ENCODE measurements at places on chromosomes 12 and 14.

DNA sequence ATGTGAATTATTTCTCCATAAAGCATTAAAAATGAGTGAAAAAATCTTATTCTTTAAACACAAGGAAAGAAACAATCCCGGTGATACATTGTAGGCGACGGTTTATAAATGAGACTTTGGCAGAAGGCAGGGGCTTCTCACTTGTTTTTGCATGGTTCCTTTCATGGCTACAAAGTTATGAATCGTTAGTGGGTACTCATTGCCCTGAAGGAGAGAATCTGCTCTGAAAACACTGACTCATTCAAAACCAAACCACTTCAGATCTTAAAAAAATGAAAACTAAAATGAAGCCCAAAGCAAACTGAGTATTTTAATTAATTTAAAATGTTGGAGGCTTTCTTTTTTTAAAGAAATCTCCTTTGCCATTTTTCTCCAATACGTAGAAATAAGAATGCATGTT is 41.4 kb upstream of the AMIGO2 start:
- DNase-seq = no peak

- DNase-seq = no peak
Measured at GRCh38 chr14:105087308-105087962, 22.2 kb upstream of the GPR132 start.

DNA sequence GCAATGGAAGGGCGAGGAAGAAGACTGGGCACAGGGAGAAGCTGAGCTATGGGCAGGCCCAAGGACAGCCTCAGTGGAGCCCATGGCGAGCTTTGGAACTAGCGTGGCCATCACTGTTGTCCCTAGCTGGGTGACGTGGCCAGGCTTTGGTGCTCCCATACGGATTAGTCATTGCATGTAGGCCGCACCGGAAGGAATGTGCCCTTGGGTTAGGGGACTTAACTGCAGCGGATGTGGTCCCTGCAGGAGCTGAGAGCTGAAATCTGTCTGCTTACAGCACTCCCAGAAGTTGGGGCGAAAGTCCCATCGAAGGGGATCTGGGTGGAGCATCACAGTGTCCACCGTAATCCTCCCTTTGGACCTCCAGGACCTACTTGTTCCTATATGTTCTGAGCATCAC is 133.7 kb downstream of the PAPOLA start:
- no peak for DNase-seq

DNA sequence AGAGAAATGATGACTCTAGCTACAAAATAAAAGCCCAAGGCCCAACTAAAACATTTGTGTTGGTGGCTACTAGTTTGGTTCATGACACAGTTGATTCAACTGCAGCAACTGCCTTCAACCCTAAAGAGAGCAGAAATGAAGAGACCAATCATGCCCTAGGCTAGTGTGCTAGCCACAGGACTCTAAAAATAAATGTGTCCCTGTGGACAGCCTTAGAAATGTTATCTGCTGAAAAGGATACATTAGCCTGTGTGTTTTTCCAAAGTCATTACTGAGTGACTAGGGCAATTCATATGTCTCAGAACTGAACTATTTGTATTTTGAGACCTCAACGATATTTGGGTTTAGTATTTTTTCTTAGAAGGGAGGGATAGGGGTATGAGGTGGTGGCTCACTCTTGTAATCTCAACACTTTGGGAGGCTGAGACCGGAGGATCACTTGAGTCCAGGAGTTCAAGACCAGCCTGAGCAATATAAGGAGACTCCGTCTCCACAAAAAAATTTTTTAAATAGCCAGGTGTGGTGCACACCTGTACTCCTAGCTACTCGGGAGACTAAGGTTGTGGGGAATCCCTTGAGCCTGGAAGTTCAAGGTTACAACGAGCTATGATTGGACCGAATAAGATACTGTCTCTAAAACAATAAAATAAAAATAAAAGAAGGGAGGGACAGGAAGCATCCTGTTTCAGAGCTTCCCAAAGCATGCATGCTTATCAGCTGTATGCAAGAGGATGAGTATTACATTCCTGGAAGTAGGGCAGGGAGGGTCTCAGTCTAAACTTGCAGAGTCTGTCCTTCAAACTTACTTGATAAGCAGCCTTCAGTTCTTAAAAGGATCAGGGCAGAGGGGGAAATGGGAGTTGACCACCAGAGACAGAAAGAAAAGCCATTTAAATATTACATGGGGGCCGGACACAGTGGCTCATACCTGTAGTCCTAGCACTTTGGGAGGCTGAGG is 29.6 kb upstream of the NAP1L1 start:
- no peak for DNase-seq

DNA sequence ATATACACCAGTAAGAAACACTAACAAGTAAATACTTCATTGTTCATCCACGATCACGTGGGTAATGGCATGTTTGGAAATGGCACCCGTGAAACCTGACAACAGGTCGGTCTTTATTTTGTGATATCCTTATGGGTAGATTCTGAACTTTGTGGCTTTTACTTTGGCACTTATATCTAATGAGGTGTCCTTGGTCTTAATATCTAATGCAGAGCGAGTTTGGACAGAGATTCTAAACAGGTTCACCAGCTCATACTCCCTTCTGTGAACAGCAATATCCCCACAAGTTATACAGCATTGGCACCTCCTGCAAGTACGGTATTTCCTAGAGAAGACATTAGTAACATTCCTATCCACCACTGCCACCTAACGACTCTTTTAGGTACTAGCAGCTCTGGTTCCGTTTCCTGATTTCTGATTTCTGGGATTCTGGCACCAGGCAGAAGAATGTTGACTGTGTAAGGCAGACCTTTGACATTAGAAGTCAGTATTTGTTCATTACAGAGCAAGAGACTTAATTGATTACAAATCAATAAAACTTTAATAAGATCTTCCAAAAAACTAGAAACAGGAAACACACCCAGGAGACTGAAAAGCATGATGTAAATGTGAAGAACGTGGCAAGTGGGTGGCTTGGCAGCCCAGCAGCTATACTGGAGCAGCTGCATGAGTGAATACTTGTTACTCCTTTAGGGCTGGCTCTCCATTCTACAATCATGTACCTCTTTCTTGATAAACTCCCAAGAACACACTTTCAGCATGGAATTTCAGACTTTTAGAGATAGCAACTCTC is 2.5 kb downstream of the ANG start:
- no peak for DNase-seq

DNA sequence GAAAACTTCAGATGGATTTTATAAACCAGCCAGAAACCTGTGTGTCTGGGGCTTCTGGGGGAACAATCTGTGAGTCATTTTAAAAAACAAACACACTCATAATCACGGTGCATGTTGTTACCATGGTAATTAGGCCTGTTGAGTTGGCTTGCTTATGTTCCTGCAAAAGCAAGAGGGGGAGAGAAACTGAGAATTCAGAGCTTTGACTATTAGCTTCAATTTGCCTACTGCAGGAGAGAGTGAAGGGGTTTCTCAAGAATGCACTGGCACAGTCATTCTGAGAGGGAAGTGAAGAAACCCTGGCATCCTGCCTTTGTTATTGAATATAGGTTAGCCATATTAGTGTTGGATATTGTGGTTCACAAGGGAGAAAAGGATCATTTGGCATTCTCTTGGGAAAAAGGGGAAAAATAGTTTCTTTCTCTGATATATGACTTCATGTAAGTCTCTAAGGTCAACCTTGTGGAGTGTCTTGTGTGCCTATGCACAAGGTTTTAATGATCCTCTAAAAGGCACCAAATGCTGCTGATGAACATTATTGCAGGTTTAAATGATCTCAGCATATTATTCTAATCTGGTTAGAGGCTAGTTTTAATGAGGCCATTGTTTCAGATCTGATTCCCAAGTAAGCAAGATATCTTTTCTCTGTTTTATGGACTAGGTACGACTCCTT is 12.9 kb downstream of the GNG2 start:
- no peak for DNase-seq

GRCh38 chr12:51926718-51927117 is 19.4 kb downstream of the ACVRL1 start:
- no peak for DNase-seq

DNA sequence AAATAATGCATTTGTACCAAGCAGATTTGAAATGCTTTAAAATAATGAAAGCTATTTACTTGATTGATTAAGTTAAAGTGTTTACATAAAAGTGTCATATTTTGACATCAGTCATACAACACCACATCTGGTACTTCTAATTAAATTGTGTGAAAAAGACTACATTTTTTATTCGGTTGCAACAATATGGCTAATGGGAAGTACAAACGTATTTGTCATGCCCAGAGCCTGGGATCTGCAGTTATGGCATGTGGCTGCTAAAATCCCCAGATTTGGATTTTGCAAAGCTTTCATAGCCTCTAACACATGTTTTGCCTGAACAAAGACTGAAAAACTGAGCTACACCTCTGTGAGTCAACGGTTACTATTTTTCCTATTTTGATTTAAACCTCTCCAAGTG is 66.6 kb downstream of the LLPH start:
- no peak for DNase-seq

GRCh38 chr12:95520816-95521215 is 30.5 kb downstream of the USP44 start:
- no peak for DNase-seq

DNA sequence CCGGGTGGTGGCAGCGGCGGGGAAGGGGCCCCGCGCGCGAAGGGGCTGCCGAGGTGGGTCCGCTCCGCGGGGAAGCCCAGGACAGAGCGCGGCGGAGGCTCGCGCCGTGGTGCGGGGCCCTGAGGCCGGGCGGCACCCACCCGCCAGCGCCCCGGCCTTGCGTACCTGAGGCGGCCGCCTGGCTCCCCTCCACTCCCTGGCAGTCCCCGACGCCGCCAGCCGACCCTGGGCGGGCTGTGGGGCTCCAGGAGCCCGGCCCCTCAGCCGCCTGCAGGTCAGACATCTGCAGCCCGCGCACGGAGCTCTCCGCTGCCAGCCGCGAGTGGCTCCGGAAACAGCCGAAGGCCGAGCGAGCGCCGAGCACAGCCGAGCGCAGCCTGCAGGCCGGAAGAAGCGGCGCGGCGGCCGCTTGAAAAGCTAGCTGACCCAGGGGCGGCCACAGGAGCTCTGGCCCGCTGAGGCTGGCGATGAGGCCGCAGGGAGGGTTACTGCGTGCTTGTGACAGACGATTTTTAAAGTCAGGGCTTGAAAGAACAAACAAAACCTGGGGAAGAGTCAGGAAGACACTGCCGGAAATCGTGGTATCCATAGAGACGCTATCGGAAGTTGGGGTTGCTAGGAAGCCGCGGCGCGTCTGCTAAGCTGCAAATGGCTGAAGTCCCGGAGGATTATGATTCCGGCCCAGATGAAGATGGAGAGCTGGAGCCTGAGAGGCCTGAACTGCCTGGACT is at the start of the genes SAMD15 and TMED8:
Gene SAMD15 (plus strand): TSS at position 609 of the 731 bp plus-strand sequence. CDS start 40 bp downstream, at position 649.
Gene TMED8 (minus strand): TSS at position 324 of the 731 bp plus-strand sequence. CDS start 41 bp downstream, at position 283.
- DNase-seq = peak; percentile 70

DNA sequence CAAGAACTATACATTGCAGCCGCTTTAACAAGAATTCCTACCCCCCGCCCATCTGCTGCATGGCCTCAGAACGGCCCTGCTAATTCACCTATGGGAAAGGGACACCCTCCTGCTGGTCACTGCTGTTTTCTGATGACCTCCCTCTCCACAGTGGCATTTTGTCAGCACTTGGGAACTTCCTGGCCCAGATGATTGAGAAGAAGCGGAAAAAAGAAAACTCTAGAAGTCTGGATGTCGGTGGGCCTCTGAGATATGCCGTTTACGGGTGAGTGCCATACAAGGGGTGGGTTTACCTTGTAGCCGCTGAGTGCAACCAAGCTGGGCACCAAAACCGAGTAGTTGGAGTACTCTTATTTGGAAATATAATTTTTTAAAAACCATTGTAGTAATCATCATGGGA is 2.7 kb downstream of the PXMP2 start:
- no peak for DNase-seq

DNA sequence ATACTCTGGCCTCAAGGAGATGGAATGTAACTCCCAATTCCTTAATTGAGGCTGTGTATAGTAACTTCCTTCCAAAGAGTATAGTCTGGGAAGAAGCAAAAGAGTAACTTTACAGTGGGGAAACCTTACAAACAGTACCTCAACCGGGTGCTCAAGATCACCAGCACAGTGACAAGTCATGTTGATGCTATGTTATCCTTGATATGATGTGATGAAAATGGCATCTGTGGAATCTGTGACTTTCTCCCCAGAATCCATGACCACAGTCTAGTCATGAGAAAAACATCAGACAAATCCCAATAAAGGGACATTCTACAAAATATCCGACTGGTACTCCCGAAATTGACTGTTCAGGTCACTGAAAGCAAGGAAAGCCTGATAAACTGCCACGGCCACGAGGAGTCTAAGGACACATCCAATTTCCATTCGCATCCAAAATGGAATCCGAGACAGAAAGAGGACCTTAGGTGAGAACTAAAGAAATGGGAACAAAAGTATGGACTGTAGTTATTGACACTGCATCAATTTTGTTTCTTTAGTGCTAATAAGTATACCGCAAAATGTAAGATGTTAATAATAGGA is 97.3 kb upstream of the FRMD6 start:
- DNase-seq = no peak

GRCh38 chr12:27467641-27468040 is 21.1 kb downstream of the SMCO2 start:
- no peak for DNase-seq

DNA sequence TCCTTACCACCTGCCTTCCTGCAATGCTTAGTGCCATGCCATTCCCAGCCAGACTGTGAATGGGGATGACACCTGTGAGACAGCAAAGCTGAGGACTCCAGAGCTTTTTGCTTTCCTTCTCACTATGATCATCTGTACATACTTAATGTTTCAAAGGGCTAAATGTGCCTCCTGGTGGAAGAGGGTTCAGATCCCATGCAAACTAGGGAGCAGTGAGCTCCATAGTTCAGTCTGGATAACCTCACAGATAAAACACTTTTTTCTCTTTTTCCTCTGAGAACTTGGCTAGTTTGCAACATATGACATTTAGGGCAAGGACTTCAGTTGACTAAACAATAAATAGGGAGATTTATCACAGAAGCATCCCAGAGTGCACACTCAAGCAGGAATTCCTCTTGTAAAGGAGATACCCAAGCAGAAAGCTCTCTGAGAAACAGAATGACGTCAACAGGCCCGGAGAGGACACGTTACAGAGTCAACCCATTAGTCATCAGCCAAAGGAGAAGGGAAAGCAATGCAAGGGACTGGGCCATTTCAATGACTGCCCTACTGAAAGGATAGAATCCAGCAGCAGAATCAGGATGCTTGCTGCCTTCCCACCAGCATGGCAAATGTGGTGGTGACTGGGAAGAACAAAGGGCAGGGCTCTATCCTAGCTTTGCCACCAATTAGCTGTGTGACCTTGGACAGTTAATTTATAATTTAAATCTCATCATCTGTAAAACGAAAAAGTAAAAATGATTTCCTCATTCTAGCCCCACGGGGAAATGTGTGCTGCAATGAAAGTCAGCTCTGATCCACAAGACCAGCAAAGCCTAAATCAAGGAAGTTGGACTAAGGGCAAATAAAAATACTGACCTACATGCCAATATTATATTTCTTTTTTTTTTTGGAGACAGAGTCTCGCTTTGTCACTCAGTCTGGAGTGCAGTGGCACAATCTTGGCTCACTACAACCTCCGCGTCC is 80.8 kb upstream of the ACTN1 start:
- no peak for DNase-seq

- no peak for DNase-seq
Measured at GRCh38 chr12:75982979-75983660, 48.5 kb downstream of the PHLDA1 start.

GRCh38 chr12:11941606-11942337 is 129.0 kb upstream of the BCL2L14 start:
- no peak for DNase-seq

- no peak for DNase-seq
Measured at GRCh38 chr12:54142114-54142475, 46.7 kb downstream of the SMUG1 start.
